ENCODE measurements at places on chromosomes 12 and 14. TPM values are rescaled to one million over a fixed set of nuclear protein-coding genes. Genes with fewer than 3 reads are reported as not detected.

DNA sequence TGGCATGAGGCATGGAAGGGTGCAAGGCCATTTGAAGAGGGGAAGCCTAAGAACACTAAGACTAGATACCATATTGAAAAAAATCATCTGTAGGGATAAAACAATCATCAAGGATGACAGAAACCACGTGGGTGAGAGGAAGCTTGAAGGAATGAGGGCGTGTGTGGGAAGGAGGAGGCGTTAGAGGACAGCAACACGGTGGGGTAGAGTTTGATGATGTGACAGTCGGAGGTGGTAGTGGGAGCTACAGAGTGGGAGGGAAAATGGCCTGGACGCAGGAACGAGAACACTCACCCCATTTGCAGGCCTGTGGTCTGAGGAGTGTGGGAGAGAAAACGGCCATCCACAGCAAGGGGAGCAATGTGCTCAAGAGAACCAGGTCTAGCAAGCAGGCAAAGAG lies 25.4 kb upstream of the NUDT4 start:
- DNase-seq: no peak

- no peak for DNase-seq
Observed at GRCh38 chr12:70719071-70719470, 81.8 kb upstream of the PTPRB start.

DNA sequence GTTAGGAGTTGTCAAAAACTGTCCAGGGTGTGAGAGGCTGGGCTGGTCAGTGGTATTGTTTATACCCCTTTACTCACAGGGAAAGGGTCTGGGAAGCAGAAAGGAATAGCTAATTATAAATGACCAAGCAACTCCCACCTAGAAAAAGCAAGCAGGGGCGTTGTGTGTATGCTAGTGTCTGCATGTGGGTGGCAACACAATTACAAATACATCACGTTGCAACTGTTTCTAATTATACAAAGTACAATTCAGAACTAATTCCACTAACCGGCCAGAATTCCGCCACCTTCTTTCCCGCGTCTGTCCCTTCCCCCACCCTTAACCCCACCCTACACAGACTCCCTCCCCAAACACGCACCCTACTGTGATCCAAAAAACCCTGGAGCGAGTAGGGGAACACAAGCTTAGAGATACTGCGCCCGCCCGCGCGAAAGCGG lies 2.2 kb downstream of the DPF3 start:
- no peak for DNase-seq

GRCh38 chr14:65704850-65705249 lies 292.3 kb downstream of the FUT8 start:
- no peak for DNase-seq

- DNase-seq: no peak
Observed at GRCh38 chr14:97543816-97544215, 746.6 kb downstream of the VRK1 start.

DNA sequence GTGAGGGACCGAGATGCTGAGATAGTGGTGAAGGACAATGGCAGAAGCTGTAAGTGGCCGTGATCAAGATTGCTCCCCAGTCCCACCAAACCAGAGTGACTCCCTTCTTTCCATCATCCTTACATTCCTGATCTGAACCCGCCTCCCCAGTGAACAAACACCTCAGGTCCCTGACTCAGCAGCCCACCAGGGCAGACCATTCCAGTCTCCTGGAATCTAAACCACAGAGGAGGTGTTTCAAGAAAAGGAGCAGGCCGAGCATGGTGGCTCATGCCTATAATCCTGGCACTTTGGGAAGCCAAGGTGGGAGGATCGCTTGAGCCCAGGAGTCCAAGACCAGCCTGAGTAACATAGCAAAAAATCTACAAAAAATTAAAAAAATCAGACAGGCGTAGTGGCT lies 6.6 kb downstream of the ERBB3 start:
- DNase-seq: no peak

SLC24A4 gene
- 0.28 TPM for total RNA-seq

SINHCAF gene
- total RNA-seq: 109 TPM

PTGER2 gene
- total RNA-seq: 18.5 TPM

TMBIM6 gene
- total RNA-seq: 591 TPM

PIWIL1 gene
- not detected for total RNA-seq

KRT2 gene
- not detected for total RNA-seq

DIO2 gene
- 9.3 TPM for total RNA-seq

Data from hepatocyte (in vitro differentiated cells).